ENCODE measurements at places on chromosomes 7 and 10.

- no peak for DNase-seq
These were observed 248.2 kb downstream of the REEP3 start for GRCh38 chr10:63769367-63769766.

DNA sequence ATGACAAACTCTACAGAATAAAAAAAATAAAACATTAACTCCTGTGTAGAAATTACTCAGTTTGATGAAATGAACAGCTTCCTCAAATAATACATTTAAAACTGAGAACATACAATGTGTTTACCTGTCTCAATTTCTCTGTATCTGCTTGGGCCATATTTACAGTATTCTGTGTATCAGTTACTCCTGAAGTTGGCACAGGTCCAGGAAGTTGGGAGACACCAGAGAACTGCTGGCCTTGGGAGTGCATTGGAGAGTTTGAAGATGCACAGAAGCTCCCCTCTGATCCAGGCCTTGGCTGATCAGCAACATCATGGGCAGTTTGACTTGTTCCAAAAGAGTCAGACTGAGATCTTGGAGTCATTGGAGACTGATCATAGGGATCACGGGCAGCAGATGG is 155.1 kb downstream of the GALNT11 start:
- DNase-seq: no peak

DNA sequence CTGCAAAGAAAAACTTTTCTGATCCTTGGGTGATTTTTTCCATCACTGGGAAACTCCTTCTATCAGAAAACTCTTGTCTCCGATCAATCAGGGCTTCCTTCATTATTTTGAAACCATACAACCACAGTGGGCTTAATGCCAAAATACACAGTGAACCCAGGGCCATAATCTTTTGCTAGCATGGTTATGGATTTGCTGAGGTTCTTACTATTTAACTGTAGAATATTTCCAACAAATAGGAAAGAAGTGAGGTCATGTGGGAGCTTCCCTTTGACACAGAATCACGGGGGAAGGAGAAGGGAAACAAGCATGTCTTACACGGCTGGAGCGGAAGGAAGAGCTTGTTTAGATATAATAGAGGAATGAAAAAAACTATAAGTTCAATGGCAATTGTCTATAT is 1241.7 kb downstream of the REEP3 start:
- DNase-seq: no peak

DNA sequence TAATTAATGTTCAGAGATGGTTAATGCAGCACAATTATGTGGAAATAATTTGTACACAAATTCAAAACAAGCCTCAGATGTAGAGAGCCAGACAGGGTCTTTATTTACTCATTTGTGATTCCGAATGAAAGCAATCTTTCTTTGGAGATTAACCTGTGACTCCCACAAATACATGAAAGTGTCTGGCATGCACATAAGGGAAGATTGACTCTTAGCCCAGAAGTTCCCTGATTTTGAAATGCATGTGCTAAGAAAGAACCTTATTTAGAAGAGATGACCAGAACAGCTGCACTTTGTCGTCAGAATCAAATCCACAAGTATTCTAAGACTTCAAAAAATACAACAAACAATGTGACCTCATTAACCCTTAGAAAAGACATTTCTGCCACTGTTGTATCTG is 45.1 kb downstream of the RNLS start:
- DNase-seq: no peak

DNA sequence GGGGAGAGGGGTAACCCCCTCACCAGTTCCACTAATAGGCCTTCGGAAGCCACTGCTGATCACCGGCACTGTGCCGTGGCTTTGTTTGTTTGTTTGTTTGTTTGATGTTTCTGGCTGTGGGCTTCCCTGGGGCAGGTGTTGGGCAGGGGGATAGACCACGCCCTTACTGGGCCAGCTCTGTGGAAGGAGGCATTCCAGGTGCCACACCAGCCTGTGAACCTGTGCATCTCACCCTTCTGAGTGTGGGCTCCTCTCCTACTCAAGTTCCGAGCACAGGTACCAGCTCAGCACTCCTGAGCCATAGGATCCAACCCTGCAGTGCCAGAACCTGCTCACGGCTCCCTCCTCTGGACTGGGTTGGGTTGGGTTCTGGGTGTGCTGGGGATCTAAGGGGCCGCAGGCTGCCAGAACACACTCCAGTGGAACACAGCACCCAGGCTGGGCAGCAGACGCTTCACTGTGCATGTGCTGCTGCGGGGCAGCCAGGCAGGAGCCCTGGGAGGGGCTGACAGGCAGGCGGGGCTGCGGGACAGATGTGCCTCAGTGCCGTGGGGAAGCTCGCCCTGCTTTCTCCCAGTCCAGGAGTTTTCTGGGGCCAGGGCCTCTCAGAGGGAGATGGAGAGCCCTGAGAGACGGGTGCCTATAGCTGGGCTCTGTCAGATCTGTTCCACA is 1053.9 kb downstream of the CNTNAP2 start:
- DNase-seq: no peak

GRCh38 chr7:156166692-156167416 is 354.6 kb upstream of the SHH start:
- no peak for DNase-seq

- DNase-seq: no peak
These were observed 7.4 kb upstream of the PFKFB3 start for GRCh38 chr10:6195376-6195775.

DNA sequence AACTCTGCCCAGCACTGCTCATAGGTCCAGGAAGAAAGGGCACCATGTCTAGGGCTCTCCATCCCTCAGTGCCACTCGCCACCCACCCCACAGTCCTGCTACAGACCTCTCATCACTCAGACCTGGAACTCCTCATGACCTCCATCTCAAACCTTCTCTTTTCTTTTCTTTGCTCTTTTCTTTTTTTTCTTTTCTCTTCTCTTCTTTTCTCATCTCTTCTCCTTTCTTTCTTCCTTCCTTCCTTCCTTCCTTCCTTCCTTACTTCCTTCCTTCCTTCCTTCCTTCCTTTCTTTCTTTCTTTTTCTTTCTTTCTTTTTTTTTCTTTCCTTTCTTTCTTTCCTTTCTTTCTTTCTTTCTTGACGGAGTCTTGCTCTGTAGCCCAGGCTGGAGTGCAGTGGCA is 122.2 kb downstream of the KLF6 start:
- DNase-seq: no peak

DNA sequence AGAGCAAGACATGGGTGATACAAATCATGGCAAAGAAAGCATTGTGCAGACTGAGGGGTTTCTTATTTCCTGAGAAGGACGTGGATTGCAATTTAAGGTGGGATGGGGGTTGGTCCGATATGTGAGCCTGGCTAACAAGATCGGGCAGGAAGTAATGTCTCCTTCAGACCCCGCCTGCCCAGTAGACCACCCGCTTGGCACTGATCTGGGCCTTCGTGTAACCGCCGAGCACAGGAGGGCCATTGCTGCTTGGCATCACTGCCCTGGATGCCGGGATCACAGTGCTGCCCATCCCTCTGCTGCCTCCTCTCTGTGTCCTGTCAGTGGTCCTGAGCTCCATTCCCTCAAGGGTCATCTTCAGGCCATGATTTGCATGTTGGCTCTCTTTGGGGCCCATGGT is 214.6 kb upstream of the ZNF32 start:
- no peak for DNase-seq
